ENCODE measurements at places on chromosomes 7 and 10. TPM values are rescaled to one million over a fixed set of nuclear protein-coding genes. Genes with fewer than 3 reads are reported as not detected.

The TWIST1 gene
- 0.27 TPM for total RNA-seq

The PITX3 gene
- total RNA-seq = not detected

The LBX1 gene
- not detected for total RNA-seq

DNA sequence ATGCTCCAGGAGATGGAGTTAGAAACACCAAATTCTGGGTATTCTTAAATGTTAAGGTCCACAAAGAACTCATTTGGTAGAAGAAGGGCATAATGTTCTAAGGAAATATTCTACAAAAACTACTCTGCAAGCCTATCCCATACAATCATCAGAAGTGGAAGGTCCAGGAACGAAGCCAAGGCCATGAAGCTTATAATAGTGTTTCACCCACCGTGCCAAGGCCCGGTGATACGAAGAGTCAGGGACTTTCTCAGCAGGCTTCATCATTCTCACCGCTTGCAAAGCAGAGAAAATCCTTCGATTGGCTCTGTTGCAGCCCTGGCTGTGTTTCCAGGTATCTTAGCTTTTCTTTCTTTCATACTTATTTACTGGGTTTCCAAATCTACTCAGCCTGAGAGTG lies 351.9 kb upstream of the CELF2 start:
- no peak for DNase-seq

The SPDYE6 gene
- not detected for total RNA-seq

DNA sequence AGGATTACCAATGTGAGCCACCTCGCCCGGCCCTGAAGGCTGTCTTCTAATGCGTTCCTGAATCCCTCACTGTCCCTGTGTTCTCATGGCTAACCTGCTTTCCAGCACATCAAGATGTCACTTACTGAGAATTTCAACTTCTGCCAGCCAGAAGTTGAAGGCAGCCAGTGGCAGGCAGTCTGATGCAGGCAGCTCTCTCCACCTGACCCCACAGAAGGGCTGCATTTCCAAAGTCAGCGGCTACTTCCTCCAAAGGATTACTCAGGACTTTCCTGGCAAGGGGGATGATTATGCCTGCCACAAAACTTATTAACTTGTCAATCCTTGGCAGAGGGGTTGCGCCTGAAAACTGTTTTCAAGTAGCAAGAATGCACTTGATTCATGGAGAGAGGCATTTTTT lies 1219.4 kb downstream of the TYW1 start:
- no peak for DNase-seq

The PRSS2 gene
- 22.9 TPM for total RNA-seq

The NFE2L3 gene
- 24.5 TPM for total RNA-seq

DNA sequence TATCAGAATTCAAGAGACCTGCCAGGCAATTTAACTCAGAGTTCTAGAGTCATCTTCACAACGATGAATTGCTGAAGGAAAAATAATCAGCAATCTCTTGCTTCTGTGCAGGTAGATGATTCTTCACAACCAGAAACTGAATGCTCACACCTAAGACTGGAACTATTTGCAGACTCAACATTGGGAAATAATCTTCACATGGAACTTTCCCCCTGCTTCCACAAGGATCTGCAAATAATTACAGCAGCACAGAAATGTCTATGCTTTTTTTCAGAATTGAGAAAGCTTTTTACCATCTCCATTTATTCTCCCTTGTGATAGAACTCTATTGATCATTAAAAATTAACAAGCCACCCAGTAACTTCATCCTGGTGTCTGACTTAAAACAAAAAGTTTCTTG lies 282.8 kb downstream of the AHR start:
- no peak for DNase-seq

DNA sequence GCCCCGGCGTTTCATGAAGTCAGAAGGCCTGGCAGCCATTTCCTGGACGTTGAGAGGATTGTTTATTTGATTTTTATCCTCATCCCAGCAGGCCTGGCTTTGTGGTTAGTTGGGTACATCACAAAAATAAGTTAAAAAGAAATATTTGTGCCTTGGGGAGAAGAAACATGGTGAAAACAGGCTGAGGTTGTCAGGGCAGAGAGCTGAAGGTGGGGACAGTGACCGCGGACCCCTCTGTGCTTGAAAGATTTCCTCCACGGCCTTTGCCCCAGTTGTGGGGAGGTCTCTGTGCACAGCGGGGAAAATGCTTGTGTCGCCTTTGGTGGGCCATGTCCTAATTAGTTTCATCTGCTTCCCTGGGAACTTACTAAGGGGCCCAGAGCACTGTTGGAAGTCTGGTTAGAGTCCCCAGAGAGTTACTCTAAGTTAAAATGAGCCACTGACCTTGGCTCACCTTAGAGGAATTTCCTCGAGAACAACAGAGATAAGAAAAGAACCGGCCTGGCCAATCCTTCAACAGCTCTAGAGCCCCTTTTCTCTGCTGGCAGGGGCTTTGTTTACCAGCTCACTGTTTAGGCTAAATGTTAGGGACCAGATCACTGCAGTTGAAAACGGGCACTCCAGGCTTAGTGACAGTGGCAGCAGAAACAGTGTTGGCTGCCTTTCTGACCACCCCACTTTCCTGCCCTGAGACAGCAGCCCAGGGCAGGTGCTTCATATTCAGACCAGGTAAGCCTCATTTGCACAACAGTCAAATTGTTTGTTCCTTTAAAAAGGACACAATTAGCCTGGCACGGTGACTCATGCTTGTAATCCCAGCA lies 37.9 kb downstream of the CRCP start:
- DNase-seq = no peak

- DNase-seq = no peak
These were observed 11.6 kb upstream of the ADCK2 start for GRCh38 chr7:140661124-140661523.

GRCh38 chr7:52209614-52210013 lies 825.8 kb upstream of the POM121L12 start:
- no peak for DNase-seq

DNA sequence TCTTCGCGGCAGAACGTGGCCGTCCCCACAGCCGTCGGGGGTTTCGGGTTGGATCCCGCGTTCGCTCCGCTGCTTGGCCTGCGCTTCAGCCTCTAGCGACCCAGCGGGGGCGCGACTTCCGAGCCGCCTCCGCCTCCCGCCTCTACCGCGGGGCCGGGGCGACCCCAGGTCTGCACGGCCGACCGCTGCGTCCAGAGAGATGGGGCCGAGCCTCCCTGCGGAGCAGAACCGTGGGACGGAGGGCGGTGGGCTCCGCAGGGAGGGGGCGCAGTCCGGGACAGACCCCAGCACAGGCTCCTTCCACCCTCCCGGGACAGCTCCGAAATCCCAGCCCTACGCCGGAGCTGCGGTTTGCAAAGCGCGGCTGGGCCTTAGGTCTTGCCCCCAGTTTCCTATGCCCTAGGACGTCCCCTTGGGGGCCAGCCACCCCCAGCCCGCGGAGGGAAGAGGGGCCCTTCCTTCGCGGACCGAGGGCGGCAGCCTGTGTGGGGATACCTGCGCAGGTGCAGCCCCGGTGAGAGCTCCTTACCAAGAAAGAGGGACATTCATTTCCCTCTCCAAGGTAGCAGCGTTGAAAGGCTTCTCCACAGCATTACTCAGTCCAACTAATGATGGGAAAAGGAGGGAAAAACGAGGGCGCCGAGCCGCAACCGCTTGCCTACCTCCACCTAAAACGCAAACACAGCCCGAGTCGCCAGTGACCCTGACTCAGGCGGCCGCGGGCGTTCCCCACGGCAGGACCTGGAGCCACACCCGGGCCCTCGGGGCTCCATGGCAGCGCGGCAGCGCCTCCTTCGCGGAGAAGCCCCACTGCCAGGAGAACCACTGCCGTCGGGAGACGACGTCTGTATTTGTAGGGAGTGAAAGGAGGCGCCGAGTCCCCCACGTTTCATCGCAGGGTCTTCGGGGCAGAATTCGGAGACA lies 115.7 kb downstream of the BMS1 start:
- no peak for DNase-seq

The BHLHA15 gene
- total RNA-seq = 0.27 TPM

The MMD2 gene
- total RNA-seq = not detected

DNA sequence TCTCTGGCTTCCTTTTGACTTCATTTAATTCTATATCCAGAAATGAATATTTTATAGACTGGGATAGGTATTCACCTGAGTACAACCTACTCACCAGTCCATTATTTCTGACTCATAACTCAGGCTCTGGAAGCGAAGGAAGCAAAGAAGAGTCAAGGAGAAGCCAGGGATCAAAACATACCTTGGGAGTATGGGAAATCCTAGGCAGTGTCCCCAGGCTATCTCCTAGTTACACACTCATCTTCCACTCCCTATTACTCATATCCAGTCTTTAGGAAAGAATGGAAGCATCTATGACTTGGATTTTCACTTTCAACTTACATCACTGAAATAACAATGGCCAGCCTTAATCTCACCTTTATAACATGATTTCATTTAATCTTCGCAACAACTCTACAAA lies 40.9 kb upstream of the ELAPOR2 start:
- no peak for DNase-seq

The SLC26A3 gene
- total RNA-seq = not detected

The FGFBP3 gene
- 1.3 TPM for total RNA-seq

The COL26A1 gene
- under 0.01 TPM for total RNA-seq

DNA sequence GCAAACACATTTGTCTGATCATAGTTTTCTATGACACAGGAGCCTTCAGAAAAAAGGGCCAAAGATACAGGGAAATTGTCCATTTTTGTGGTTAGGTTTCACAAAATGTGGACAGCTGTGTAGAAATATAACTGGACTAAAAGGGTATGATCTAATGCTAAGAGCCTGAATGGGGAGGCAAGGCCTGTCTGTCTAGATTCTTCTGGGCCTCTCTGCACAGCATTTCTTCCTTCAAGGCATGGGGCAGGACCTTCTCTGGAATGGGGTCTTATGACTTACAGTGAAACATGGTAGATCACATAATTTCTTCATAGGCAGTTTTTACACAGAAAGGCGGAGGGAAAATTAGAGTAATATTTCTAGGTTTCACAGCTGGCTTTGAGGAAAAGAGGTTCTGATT lies 795.7 kb downstream of the GRID1 start:
- DNase-seq = no peak

- no peak for DNase-seq
These were observed 677 bp downstream of the TSPAN14 start for GRCh38 chr10:80454513-80455460.

DNA sequence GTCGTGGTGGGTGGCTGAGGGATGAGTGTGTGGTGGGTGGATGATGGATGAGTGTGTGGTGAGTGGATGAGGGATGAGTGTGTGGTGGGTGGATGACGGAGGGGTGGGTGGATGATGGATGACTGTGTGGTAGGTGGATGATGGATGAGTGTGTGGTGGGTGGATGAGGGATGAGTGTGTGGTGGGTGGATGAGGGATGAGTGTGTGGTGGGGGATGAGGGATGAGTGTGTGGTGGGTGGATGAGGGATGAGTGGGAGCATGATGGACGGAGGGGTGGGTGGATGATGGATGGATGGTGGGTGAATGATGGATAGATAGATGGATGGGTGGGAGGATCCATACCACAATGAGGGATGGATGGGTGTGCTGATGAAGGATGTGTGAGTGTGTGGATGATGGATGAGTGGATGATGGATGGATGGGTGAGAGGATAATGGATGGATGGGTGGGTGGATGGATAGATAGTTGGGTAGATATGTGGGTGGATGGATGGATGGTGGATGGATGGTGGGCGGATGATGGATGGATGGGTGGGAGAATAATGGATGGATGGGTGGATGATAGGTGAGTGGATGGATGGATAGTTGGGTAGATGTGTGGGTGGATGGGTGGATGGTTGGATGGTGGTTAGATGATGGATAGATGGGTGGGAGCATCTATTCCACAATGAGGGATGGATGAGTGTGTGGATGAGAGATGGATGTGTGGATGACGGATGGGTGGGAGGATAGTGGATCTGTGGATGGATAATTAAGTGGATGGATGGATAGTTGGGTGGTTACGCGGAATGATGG lies 266.8 kb downstream of the CELF2 start:
- no peak for DNase-seq

The FRMPD2 gene
- not detected for total RNA-seq

The TRA2A gene
- 30.2 TPM for total RNA-seq

The CUL1 gene
- 29.9 TPM for total RNA-seq

GRCh38 chr7:117124591-117125220 lies 171.4 kb downstream of the ST7 start:
- peak; percentile 79 for DNase-seq

The MRPS33 gene
- 9.4 TPM for total RNA-seq

- DNase-seq = no peak
These were observed 92.0 kb upstream of the PRSS58 start for GRCh38 chr7:142349670-142350405.

The EPHB6 gene
- total RNA-seq = 18.9 TPM
